ENCODE measurements at places on chromosomes 7 and 10. TPM values are rescaled to one million over a fixed set of nuclear protein-coding genes. Genes with fewer than 3 reads are reported as not detected.

DNA sequence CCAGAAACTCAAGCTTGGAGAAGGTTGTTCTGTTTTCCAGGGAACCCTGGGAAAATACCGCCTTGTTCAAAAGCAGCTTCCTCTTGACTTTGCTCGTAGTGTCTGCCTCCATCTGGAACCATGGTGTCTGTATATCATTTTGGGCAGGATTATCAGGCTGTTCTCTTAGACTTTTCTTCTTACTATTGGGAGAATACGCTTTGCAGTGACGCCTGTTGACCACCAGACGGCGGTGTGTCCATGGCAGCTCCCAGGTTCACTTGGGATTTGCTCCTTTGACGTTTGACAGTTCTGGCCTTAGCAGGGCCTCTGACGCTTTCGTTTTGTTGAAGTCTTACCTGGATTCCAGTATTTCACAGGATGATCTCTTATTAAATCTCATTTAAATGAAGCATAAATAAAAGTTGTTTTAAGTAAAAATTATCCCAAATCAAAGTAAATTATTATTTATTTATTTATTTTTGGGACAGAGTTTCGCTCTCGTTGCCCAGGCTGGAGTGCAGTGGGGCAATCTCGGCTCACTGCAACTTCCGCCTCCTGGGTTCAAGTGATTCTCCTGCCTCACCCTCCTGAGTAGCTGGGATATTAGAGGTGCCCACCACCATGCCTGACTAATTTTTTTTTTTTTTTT lies 41.8 kb upstream of the GJD4 start:
- DNase-seq = peak; percentile 25

DNA sequence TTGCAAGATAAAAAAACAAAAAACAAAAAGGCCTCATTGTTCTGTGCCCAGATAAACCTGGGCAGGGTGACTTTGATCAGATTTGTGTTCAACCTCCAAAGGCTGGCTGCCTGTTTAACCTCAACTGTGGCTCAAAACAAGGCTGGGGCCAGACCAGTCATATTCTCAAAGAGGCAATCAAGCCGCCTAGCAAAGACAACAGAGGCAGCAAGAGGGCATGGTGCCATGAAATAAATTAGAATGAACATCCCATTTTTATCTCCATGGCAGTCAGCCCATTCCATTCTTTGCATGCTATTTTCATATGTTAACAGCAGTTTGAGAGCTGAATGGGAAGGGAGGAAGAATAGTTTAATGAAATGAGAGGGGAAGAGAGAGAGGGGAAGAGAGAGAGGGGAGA lies 1150.3 kb downstream of the TYW1 start:
- DNase-seq = no peak

DNA sequence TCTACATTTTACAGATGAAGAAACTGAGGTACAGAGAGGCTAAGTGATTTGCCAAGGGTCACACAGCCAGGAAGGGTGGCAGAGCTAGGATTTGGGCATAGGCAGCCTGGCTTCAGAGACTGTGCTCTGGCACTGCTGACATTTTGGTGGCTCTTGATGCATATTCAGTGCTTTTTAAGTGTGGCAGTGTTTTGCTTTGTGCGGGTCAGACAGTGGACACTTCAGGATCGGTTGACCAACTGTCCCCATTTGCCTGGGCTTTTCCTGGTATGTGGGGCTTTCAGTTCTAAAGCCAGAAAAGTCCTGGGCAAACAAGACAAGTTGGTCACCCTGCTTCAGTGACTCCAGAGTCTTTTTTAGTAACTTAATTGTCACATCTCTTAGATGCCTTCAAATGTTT lies 35.0 kb downstream of the SUFU start:
- no peak for DNase-seq

- no peak for DNase-seq
Observed at GRCh38 chr10:68501691-68502090, 25.6 kb downstream of the SLC25A16 start.

DNA sequence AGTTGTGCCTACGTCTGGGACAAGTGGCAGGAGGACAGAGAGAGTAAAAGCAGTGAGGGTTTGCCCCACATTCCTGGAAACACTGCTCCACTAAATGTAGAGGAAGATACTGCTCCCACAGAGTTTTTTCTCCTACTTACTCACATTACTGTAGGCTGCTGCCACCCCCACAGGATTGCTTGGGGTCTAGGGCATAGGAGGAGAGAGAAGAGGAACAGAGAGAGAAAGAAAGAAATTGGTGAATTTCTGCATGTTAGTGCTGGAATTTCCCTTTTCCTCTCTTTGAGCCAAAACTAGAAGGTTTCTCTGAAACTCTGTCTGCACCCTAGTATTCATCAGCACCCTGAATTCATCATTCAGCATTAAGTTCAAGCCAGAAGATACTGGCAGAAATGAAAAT lies 397.9 kb downstream of the INHBA start:
- DNase-seq = no peak

FAM237B gene
- not detected for total RNA-seq

FLNC gene
- not detected for total RNA-seq

- no peak for DNase-seq
Observed at GRCh38 chr7:16810573-16810972, 5.8 kb upstream of the AGR2 start.

RPS24 gene
- 1,775 TPM for total RNA-seq

DNA sequence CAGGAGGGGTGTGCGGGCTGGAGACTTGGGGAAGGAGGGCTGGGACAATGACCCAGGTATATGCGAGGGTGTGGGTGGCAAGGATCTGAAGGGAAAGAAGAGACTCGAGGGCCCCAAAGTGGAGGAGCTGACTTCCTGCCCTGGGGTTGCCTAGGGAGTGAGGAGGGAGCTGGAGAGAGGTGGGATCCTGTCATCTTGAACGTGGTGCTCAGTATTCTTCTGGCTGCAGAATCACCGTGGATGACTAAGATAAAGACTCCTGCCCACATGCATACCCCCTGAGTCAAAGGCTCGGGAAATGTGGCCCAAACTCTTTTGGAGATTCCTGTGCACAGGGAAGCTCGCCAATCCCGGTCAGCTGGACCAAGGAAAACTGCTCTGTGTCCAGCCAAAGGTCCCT lies 31.2 kb downstream of the COL17A1 start:
- no peak for DNase-seq

GRCh38 chr10:14549496-14549895 lies 218.8 kb upstream of the FRMD4A start:
- DNase-seq = no peak

CLRN3 gene
- not detected for total RNA-seq

PAPOLB gene
- total RNA-seq = not detected

TACC2 gene
- total RNA-seq = not detected

GRCh38 chr7:105268511-105269392 lies 120.0 kb downstream of the SRPK2 start:
- no peak for DNase-seq

DNA sequence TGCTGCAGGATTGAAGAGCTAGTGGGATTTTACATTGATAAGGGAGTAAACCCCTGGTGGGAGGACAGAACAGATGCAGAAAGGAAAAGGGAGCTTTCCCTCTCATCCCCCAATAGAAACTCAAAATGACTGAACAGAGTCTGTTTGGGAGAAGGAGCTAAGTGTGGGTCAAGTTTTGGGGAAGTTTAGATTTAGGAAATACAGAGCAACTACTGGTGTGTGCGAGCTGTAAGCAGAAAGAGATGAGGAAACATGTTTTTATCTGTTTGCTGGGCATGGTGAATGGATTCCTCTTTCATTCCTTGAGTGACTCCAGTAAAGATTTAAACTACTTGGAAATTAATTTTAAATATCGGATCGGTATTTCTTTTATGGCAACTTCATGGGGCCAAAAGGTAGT lies 132.7 kb downstream of the AOAH start:
- no peak for DNase-seq

TMEM176B gene
- total RNA-seq = 0.14 TPM

CFAP46 gene
- total RNA-seq = not detected

CPVL gene
- 0.11 TPM for total RNA-seq

DNA sequence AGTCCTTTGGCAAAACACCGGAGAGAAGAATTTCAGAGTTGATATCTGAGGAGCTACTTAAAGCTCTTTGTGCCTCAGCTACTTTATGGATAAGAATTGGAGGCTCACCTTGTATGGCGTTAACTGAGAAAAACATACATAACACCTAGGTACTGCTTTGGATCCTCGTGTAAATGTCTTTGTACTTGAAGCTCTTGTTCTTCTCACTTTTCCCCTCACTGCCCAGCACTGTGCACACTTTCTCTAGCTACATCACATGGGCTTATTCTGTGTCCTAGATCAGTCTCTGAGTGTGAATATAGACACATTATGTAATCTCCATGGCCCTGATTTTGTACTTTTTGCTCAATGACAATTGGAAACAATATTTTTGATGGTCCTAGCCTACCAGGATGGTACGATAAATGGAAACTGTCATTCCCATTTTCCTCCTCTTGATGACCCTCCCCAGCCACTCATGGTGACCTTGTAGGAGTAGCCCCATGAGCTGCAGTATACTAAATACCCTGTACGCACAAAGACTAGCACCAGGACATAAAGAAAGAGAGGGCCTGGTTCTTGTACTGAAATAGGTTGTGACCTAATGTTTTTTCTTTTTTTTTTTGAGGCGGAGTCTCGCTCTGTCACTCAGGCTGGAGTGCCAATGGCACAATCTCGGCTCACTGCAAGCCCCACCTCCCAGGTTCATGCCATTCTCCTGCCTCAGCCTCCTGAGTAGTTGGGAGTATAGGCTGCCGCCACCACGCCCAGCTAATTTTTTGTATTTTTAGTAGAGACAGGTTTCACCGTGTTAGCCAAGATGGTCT lies 22.1 kb downstream of the STAMBPL1 start:
- DNase-seq = no peak

DNA sequence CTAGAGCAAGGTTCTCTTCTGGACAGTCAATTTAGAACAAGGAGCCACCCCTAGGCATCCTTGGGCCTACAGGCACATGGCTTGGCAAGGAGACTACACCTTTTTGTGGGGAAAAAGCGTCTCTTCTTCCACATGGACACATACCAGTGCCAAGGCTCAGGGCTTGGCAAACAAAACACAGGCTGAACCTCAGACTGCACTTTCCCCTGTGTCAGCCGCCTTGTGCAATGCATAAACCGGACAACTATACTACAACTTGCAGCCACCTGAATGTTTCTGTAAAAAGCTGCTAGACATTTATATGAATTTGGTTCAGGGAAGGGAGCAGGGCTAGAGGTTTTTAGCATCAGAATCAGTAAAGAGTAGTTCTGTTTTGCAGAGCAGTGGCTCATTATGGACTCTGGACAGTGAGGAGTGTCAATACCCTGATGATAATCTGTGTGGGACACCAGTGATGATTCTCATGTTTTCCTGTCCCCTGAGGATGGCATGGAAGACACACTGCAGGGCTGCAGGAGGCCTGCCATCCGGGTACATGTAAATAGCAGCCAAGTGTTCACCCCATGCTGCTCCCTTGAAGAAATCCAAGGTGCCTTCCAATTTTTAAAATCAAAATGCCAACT lies 118.9 kb downstream of the GATA3 start:
- DNase-seq = no peak

HHEX gene
- total RNA-seq = 0.46 TPM

DNA sequence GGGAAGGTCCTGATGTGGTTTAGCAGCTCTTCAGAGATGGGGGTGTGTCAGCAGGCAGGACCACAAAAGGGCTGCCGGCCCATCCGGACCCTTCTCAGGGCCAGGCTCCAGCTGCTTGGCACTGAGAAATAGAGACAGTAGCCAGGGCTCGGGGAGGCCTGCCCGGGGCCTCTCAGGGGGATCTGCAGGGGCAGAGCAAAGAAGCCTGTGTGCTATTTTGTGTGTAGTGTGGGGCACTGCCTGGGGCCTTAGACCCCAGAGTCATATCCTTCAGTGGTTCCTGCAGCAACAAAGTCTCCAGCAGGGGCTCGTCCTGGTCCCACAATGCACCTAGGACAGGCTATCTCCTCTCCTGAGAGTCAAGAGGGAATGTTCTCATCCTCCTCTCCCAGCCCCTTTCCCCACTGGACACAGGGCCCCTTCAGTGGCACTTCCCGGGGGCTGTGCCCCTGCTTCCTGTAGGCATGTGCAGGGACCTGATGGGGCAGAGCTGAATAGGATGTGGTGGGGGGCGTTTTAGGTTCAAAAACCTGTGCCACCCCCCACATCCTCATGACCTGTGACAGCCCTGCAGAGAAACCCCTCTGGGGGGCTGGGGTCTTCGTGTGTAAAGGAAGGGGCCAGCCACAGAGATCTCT lies 159.5 kb upstream of the RHEB start:
- DNase-seq = no peak

DNA sequence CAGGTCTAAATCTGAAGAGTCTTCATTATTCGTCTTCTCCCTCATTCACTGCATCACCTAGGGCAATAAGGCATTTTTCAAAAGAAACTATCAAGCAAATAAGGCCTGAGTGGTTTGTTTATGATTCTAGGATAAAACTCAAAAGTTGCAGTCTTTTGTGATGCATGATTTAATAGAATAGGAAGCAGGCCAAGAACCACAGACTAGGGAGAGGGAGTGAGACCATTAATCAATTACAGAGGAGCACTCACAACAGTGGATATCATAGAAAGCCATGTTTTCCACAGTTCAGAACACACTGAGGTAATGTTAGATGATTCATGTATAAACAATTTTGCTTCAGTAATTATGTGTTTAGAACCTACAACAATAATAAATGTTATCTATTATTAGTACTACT lies 87.8 kb upstream of the LRRTM3 start:
- no peak for DNase-seq

DNA sequence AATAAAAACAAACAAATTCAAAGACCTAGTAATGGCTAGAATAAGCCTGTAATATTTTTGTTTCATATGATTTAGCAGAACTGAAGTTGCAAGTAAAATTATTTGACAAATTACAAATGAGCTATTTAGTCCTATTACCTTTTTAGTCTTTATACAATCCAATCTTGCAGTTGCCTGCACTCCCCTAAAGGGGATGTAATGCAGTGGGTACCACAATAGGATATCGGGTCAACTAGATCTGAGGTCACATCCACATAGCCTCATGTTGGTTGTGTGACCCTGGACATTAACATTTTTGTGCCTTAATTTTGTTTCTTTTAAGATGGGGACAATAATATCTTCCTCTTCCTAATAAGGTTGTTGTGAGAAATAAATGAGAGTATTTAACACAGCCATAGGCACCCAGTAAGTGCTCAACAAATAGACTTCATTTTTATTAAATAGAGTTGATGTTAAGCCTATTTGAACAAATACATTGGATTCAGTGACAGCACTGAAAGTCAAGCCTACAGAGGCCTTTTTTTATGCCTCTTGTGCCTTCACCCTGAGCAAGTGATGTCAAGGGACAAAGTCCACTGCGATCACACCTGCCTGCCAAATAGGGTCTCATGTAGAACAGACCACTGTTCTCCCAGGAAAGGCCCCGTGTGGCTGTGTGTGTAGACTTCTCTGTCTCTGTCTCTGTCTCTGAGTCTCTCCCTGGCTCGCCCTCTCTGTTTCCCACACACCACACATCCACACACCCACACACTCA lies 124.8 kb downstream of the EVX1 start:
- no peak for DNase-seq

CAV1 gene
- total RNA-seq = 0.57 TPM

GRCh38 chr10:103859161-103860086 lies 4.0 kb upstream of the SH3PXD2A start:
- DNase-seq = peak; percentile 37

- no peak for DNase-seq
Observed at GRCh38 chr10:66752714-66753113, 173.1 kb upstream of the LRRTM3 start.

All from activated T-helper 2 cell treated with anti-CD3 and anti-CD28 coated beads, Interferon-gamma antibody, Interleukin-2, Interleukin-4, amounts not matched to agents 10 μg/mL and 5 μg/mL and 100 μg/mL, durations not matched to agents 14 hours and 24 hours and 36 hours (primary cell).